Neural crest cell (in vitro differentiated cells): ENCODE measurements at places on chromosomes 3 and 15. TPM values are rescaled to one million over a fixed set of nuclear protein-coding genes. Genes with fewer than 3 reads are reported as not detected.

Gene QRICH1
- total RNA-seq = 153 and 158 TPM in 2 replicates

Gene SOX14
- total RNA-seq = 0.18 and 0.37 TPM in 2 replicates

GRCh38 chr15:29311696-29312095 is 42.1 kb upstream of the NSMCE3 start:
- DNase-seq = no peak

DNA sequence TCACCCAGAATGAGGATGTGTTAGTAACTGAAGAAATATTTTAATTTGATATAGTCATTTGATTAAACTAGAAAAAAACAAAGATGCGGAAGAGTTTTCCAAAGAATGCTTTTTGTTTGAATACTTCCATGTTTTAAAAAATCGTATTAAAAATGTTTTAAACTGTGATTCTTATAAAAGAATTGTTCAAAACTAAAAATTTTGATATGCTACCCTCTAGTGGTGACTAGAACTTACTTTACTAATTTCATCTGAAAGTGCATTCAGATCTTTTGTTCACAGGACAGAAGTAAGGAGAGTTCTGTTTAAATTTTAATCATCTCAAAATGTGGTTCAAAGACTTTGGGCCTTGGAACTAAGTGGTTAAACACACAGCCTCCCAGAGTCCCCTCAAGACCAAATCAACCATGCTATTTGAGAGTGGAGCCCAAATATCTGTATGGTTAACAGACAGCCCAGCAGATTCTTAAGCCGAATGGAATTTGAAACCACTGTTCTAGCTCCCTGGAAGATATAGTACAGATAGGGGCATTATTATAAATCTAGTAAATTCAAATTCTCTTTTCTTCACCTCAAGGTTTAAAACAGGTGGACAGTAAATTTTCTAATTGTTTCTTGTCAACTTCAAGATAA is 45.2 kb upstream of the SYNPR start:
- DNase-seq = no peak

Gene PDZRN3
- total RNA-seq = 11.3 and 12.2 TPM in 2 replicates

GRCh38 chr15:72227192-72227586 is 3.8 kb downstream of the PKM start:
- DNase-seq = no peak

- DNase-seq = no peak
Observed at GRCh38 chr3:45541326-45542321, 52.9 kb upstream of the LIMD1 start.
